CD4-positive, alpha-beta T cell (primary cell): ENCODE measurements at places on chromosomes 1 and 21. TPM values are rescaled to one million over a fixed set of nuclear protein-coding genes. Genes with fewer than 3 reads are reported as not detected.

- DNase-seq = no peak
These were observed 9.0 kb downstream of the YTHDF2 start for GRCh38 chr1:28745653-28746173.

- no peak for DNase-seq
These were observed 1.2 kb upstream of the CHD5 start for GRCh38 chr1:6181347-6181770.

- DNase-seq = no peak
These were observed 155.9 kb upstream of the RUNX1 start for GRCh38 chr21:35204850-35205541.

DNA sequence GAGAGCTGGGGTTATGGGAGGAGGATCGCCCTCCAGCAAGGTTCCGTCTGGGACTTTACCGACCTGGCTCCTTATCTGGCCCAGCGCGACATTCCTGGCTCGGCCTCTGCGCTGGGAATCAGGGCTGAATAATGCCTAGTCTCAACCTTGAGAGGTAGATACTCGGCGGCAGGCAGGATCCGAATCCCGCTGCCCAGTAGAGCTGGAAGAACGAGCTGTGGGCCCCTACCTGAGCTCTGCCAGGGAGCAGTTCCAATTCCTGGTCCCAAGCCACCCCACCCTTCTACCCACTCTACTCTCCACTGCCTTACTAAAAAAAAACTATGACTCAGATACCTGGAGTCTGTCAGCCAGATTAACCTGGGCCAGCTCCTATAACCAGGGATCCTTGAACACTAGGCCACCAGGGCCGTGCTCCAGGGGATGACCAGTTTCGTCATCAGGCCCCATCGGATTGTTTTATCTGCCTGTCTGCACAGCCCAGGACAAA is 53.6 kb downstream of the RHBG start:
- DNase-seq = no peak

RUNX3 gene
- 202 TPM for total RNA-seq

CORT gene
- not detected for total RNA-seq
